ENCODE measurements at places on chromosomes 6 and 20.

GRCh38 chr20:54524849-54525248 lies 49.5 kb downstream of the DOK5 start:
- no peak for DNase-seq

- DNase-seq: no peak
Measured at GRCh38 chr20:41309817-41310216, 7.7 kb downstream of the ZHX3 start.

GRCh38 chr20:43322851-43323250 lies 133.1 kb upstream of the PTPRT start:
- no peak for DNase-seq

GRCh38 chr6:45535933-45536332 lies 158.2 kb upstream of the SUPT3H start:
- DNase-seq: no peak

DNA sequence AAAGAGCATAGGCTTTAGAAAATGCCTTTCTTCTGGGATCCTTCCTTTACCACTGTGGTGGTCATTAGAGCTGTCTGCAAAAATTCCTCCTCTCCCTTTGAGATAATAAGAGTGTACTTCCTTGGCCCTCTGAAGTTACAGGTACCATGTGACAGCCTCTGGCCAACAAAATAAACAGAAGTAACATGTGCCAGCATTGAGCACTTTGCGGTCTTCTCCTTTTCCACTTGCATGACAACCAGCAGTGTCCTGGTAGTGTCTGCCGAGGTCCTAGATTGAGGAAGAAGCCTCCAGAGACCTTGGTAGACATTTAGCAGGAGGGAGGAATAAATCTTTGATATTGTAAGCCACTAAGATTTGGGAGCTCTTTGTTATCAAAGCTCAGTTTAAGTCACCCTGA lies 87.5 kb upstream of the ARID1B start:
- DNase-seq: no peak

- DNase-seq: peak; percentile 45
Measured at GRCh38 chr20:6828794-6829423, 61.4 kb downstream of the BMP2 start.

DNA sequence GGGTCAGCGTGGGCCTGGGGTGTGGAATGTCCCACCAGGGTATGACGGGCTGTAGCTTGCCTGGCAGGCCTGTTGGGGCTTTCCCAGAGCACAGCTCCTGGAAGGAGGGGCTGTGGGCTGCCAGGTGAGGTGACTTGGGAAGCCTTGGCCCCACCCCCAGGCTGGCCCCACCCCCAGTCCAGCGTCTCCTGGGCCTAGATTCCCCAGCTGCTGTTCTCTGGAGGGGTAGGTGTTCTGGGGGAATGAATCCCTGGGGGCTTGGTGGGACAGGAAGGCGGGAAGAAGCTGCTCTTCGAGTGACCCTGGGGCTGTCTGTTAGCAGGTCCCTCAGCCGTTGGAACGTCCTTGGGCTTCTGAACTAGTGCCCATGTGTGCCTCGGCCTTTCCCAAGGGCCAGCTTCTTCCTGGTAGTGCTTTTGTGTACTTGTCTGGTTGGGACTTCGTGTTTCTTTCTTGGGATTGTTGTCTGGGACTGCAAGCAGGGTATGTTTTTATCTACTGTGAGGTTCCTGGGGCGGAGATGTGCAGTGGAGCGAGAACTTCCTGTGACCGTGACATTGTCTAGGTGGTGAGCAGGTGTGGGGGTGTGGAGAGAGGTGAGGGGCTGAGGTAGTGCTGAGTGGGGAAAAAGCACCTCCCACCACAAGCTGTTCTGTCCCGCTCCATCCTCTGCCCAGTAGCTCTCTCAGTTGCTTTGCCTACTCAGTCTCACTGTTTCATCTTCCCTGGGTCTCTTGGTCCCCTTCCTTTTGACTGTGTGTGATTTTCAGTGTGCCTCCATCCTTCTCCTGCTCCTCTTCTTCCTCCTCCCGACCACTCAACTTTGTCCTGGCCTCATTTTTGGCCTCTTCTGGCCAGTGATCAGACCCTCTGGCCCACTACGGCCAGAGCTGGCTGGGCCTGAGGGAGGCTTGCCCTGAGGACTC lies 1.3 kb upstream of the DDR1 start:
- DNase-seq: peak; percentile 78

DNA sequence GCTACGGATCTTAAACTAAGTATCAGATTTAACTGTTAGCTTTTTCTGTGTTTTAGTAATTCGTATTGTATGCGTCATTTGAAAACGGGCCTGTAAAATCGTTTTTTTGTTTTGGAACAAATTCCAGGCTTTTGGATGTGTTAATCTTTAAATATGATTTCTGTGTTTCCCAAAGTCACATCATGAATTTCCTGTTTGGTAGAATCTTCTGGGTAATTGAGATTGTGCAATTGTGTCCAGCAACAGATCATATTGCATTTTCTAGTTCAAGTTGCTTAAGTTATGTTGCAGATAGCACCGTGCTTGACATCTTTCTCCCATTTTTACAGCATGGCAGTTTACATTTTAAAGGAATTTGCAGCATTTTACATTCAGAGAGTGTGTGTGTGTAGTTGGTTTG lies 1.9 kb downstream of the MAPK14 start:
- DNase-seq: no peak

Data from NCI-H526 treated with DMSO at 0.1 percent for 48 hours (cell line).